ENCODE measurements at places on chromosomes 7 and 10. TPM values are rescaled to one million over a fixed set of nuclear protein-coding genes. Genes with fewer than 3 reads are reported as not detected.

- no peak overlapping the region for H3K27ac ChIP-seq
- peaks cover 6% of the 10 kb centered on the region for H3K4me1 ChIP-seq
- no peak overlapping the region for H3K4me3 ChIP-seq
Observed at GRCh38 chr7:22402250-22402649, 45.3 kb upstream of the RAPGEF5 start.

- H3K27ac ChIP-seq, result peak overlapping the region; percentile 98
- H3K4me1 ChIP-seq, result peaks cover 52% of the 10 kb centered on the region
- H3K4me3 ChIP-seq, result peak overlapping the region; percentile 81
- no peaks in the 10 kb centered on the region for H3K36me3 ChIP-seq
- DNase-seq, result no peak
Observed at GRCh38 chr7:22855049-22855392, 32.4 kb upstream of the TOMM7 start.

The SLF2 gene
- polyA plus RNA-seq, result 4.9 TPM

The OR9A2 gene
- polyA plus RNA-seq, result not detected

Measured in keratinocyte (primary cell).